ENCODE measurements at places on chromosomes 16 and 17.
A peak's percentile ranks its signal among the peaks of the same experiment; 100 is the strongest.

DNA sequence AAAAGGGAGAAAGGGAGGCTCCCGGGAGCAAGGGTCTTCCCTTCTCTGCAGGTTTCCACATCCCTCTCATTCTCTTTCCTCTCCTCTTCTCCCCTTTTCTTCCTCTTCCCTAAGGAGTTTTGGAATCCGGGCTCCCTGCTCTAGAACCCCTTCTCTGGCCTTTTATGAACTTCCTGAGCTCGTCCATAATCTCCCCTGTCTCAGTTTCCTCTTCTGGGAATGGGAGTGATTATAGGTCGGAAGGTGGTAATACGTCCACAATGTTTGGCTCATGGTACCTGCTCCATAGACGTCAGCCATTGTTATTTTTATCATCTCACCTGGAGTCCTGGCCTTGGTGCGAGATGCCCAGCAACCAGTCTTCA, 467 bp upstream of the EMP2 start:
- DNase-seq = no peak

DNA sequence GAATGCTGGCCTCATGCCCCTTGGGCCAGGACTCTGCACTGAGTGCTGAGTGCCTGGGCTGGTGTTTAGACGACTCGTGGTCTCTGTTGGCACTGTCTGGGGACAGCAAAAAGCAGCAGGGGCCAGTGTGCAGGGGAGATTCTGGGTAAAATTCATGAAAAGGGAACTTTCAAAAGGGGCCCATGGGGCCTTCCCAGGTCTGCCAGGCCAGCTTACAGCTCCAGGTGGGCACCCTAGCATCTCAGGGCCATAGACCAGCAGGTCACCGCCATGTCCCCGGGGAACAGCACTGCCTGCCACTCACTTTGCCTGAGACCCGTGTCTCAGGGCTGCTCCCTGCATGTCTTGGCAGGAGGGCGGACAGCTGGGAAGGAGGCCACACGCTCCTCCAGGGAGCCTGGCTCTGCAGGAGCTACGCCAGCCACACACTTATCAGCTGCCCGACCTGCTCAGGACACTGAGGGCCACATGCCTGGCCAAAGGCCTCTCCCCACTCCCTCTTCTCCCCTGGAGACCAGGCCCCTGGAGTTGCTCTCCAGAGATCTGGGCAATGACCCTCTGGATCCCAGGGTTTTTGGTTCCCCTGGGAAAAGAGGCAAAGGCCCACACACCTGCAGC, 8.8 kb upstream of the FASN start:
- DNase-seq = no peak

- no peak for DNase-seq
Observed at GRCh38 chr17:81803728-81804558, at the start of gene GCGR. Gene GCGR (plus strand): TSS chr17:81804150. CDS start chr17:81809019, 4,869 bp downstream.

- DNase-seq = peak; percentile 67
Observed at GRCh38 chr16:1290860-1291575, 18.4 kb upstream of the UBE2I start.

DNA sequence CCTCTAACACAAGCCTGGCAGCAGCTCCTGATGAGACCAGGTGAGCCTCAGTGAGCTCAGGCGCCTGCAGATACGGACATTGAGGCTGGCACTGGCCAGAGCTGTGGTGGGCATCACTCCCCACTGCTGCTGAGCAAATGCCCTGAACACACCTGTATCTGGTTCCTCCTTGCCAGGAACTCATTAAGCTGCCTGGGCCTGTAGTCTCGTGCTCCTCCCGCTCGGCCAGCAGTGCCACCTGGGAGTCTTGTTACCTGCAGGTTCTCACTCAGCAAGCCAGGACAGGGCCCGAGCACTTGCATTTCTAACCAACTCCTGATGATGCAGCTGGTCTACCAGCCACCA, 13.3 kb downstream of the EIF4A3 start:
- no peak for DNase-seq

GRCh38 chr17:61427567-61427966, 24.7 kb upstream of the TBX4 start:
- no peak for DNase-seq

GRCh38 chr17:65751263-65751662, 189.8 kb upstream of the AXIN2 start:
- DNase-seq = no peak

DNA sequence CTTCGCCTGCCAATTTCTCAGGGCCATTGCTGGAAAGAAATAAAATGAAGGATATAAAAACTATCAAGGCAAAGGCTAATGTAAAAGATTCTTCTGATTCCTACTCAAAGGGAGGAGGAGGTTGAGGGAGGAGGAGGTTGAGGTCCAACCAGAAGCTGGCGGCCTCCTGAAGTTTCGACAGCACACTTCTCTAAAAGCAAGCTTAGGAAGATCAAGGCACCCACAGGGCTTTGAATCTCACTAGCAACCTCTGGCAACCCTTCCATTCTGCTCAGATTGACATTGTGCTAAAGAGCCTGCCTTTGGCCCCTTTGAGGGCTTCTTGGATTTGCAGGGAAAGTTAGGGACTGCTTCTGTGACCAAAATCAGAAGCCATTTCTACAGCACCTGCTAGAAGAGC, 81.5 kb upstream of the TNRC6C start:
- no peak for DNase-seq

DNA sequence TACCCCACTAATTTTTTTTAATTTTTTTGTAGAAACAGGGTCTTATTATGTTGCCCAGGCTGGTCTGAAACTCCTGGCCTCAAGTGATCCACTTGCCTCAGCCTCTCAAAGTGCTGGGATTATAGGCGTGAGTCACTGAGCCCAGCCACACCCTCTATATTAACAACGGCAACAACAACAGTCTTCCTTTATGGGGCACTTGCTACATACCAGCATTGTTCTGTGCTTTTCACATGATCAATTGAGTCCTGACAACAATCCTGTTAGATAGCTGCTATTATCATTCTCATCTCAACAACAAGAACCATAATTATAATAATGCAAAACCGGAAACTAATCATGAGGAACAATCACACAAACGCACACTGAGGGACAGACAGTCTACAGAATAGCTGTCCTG, 12.6 kb upstream of the ARL5C start:
- DNase-seq = no peak

- DNase-seq = no peak
Observed at GRCh38 chr17:68441070-68441770, 16.1 kb downstream of the WIPI1 start.

DNA sequence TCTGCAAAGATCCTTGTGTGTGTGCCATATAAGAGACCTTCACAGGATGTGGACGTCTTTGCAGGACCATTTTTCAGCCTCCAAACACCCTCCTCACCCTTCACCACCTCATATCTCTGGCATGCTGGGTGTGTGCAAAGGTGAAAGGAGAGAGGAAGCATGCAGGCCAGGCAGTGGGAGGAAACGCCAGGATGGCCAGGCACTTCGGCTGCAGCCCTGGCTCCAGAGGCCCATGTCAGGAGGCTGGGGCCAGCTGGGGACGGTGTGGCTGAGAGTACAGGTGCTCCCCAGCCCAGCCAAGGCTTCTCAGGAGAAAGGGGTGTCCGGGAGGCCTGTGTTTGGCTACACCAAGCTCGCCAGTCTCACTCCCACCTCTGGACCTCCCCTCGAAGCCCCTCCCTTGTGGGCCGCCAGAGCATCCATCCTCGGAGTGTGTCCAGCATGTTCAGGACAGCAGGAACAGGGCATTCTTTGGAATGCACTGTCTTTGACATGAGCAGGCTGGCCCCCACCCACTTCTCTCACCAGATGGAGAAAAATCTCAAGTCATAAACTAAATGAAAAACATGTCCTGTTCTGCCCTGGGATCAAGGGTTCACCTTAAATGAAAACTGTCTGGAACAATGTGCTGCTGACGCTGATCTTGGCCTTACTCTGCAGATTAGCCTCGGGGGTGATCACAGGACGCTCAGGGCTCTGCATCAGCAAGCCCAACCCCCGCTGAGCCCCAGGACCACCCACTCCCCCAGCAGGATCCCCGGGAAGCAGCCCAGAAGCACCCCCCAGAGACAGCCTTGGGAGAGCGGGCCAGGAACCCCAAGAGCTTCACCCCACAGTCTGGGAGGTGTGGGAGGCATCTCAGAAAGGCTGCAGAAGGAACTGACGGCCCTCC, 15.9 kb downstream of the PEMT start:
- DNase-seq = no peak

GRCh38 chr17:29090750-29091605, 48.0 kb downstream of the PIPOX start:
- no peak for DNase-seq

- no peak for DNase-seq
Observed at GRCh38 chr16:54026456-54026855, 260.1 kb downstream of the IRX3 start.

GRCh38 chr17:41600318-41600717, 12.2 kb downstream of the KRT16 start:
- DNase-seq = no peak

DNA sequence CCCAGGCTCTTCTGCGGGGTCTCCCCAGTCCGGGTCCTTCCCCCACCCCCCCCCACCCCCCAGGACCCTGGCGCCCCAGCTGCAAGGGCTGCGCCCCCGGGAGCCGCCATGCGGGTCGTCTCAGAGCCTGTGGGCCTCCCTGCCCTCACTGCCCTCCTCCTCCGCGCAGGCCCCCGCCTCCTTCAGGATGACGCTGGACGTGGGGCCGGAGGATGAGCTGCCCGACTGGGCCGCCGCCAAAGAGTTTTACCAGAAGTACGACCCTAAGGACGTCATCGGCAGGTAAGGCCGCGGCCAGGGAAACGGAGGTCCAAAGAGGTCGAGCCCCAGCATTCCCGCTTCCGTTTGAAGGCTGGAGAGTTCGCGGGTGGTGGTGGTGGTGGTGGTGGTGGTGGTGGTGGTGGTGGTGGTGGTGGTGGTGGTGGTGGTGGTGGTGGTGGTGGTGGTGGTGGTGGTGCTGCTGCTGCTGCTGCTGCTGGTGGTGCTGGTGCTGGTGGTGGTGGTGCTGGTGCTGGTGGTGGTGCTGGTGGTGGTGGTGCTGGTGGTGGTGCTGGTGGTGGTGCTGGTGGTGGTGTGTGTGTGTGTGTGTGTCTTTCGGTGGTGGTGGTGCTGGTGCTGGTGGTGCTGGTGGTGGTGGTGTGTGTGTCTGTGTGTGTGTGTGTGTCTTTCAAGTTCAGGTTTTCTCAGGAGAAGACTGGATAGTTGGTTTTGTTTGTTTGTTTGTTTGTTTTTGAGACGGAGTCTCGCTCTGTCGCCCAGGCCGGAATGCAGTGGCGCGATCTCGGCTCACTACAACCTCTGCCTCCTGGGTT, 615 bp downstream of the PHKG2 start:
- no peak for DNase-seq

DNA sequence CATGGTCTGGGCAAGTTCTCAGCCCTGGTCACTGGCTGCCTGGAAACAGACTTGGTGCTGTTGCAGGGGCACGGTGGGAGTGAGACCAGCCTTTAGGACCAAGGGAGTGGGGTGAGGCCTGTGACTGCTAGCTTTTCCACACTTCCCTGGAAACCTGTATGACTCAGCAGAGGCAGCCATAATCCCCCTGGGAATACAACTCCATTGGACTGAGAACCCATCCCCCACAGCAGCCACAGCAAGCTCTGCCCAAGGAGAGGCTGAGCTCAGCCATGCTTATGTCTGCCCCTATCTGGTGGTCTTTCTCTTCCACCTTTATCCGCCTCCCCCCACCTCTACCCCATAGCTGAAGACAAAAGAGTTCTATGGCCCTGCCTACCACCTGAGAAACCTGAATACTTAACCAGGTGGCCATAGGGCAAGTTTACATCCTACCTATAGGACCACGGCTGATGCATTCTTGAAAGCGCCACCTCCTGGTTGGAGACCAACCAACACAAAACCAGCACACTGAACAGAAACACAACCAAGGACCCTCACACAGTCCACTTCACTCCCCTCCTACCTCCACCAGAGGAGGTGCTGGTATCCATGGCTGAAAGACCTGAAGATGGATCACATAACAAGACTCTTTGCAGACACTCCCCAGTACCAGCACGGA, 816.2 kb upstream of the SOX9 start:
- no peak for DNase-seq

DNA sequence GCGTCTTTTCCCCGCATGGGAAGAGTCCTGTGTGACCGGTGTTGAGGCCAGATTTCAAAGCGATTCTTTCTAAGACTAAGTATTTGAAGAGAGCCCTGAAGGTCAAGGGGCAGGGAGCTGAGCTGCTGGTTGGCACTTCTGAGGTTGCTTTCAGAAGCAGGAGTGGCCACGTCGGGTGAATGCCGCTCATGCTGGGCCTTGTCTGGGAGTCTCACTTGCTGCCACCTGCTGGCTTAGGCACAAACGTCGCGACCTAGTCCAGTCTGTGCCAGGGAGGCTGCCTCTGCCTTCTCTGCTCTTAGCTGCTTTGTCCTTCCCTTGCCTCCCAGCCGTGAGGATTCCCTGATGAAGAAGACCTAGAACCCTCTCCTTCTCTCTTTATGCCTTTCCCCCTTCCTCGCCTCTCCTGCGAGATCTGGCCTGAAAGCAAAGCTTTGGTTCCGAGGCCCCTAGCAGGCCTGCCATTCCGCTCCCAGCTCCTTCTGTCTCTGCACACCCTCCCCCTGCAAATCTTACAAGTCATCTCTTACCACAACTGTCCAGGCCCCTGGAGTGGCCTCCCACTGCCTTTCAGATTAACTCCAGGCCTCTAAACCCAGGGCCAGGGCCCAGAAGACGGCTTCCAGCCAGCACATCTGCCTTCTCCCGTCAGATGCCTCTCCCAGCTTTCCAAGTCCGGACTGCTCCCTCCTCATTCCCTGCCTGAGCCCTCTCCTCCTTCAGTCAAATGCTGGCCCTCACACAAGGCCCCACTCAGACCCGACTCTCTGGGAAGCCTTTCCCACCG, 11.4 kb downstream of the CTNS start:
- peak; percentile 20 for DNase-seq

GRCh38 chr17:1776328-1776727, 14.5 kb downstream of the SERPINF1 start:
- DNase-seq = no peak

DNA sequence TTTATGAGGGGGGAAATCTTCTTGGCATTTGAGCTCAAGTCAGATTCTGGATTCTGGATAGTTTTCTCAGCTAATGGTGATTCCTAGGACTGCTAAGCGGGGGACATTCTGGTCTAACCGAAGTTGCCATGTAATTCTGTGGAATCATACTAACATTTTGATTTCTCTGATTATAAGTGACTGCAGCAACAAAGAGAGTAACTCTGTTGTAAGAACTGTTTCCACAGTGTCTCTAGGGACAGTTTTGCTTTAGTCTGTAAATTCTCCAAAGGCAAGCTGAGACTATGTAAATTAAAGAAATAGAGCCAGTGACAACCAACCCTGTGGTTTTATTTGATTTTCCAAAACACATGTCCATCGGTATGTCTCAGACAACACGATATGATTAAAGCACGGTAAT, 286.2 kb downstream of the IRX3 start:
- DNase-seq = no peak
